GM13976 (cell line): ENCODE measurements at places on chromosomes 1 and 21.

DNA sequence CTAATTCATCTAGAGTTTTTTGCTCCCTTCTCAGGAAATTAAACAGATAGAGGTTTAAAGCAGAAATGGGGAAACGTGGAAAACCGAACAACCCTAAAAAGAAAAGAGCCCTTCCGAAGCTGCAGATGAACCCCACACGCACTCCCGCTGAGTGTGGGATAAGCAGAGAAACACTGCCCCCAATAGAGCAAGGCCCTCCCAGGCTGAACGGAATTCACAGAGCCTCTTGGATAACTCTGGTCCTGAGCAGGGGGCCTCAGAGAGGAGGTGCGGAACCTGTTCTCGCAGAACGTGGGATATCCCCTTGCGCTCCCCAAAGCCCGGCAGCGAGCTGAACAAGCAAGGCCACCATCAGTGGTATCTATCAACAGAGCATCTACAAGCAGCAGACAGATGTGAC, 44.9 kb downstream of the SSBP3 start:
- no peak for DNase-seq

DNA sequence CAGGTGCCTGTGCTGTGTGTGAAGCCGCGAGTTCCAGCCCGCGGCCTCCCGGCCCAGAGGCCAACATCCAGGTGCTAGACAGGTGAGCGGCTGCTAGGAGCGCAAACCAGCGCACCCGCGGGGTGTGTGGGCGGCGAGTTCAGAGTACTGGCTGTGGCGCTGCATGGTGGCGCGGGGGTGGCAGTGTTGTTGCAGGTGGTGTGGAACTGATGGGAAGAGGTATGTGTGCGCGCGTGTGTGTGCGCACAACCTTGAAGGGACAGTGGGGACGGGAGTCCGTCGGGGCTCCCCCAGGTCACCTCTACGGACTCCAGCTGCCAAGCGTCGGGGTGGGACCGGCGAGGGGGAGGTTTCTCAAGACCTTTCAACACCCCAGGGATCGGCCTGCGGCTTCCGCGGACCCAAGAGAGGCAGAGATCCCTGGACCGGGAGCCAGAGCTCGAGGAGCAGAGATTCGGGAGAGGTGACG, 433 bp upstream of the DMBX1 start:
- no peak for DNase-seq

GRCh38 chr1:201676197-201676596, 137.3 kb downstream of the NAV1 start:
- no peak for DNase-seq

GRCh38 chr1:41762251-41762650, 156.5 kb downstream of the HIVEP3 start:
- no peak for DNase-seq

DNA sequence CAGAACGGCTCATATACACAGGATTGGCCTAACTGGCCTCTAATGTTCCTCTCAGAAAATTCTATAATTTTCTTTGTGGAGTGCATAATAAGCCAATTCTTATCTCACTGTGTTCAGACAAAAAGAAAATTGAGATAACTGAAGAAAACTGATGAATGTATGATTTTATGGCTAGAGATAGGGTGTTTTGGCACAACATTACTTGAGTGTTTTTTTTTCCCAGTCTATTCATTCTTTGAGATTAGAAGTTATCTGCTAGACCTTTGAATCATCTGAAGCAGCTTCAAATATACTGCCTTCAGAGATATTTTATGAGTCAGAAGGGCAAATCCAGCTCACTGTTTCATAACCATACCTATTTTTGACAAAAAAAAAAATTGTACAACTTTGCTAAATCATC, 85.6 kb downstream of the VAV3 start:
- no peak for DNase-seq

GRCh38 chr1:208351838-208352237, 107.7 kb upstream of the PLXNA2 start:
- no peak for DNase-seq

GRCh38 chr1:45411510-45411899, 71.3 kb upstream of the MUTYH start:
- no peak for DNase-seq

GRCh38 chr1:72283307-72284083, 1.2 kb upstream of the NEGR1 start:
- peak; percentile 12 for DNase-seq

GRCh38 chr1:201486187-201486586, 17.2 kb upstream of the PHLDA3 start:
- no peak for DNase-seq

GRCh38 chr1:234751678-234752077, 141.7 kb upstream of the IRF2BP2 start:
- no peak for DNase-seq

- DNase-seq: no peak
Measured at GRCh38 chr1:49333906-49334305, 557.2 kb upstream of the BEND5 start.

GRCh38 chr1:1438531-1439381, 3.3 kb downstream of the VWA1 start:
- DNase-seq: peak; percentile 36

DNA sequence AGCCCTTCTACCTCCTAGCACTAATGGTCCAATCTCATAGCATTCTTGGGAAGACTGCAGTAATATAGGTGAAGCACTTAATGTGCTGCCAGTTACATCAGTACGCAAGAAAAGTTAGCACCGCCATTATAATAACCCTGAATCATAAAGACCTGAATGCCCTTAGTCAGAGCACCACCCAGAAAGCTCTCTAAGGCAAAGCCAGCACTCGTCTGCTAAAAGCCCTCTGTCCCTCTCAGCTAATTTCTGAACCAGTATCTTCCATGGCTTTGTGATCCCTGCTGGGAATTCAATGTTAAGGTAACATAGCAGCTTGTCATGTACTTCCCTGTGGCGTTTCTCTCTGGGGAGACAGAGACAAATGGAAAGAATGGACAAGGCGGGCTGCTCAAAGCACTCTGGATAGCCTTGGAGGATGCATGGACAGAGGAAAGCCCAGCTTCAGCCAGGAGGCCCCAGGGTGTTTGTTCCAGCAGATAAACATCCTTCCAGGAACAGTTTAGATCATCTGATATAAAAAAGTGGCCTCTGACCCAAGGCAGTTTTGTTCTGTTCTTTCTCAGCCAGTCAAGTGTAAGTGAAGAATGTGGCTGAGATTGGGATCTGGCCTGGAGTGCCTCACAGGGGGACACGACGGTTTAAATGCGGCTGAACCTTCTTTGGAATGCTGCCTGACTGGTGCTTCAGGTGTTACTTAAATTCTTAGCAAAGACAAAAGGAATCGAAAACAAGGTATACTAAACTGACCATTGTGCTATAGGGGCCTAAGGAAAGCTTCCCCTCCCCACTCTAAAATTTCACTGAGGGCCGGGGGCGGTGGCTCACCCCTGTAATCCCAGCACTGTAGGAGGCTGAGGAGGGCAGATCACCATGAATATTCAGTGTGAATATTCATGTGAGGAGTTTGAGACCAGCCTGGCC, 58.1 kb upstream of the VTCN1 start:
- DNase-seq: no peak

- DNase-seq: no peak
Measured at GRCh38 chr1:17567582-17567981, 28.1 kb downstream of the ARHGEF10L start.

DNA sequence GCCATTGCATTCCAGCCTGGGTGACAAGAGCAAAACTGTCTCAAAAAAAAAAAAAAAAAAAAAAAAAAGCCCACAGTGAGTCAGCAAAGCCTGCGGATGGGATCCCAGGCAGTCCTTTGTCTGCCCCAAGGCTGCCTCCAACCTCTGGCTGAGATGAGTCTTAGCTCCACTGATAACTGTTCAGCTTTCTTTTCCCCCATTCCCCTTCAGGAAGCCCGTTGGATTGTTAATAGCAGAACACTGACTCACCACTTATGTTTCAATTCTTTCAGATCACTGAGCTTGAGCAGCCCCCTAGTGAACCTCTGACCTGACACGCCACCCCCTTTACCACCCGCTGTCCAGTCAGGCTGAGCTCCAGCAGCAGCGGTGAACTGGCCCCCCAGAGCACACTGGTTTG, 57.5 kb downstream of the ERG start:
- no peak for DNase-seq

GRCh38 chr1:153932156-153933131, 9.7 kb upstream of the GATAD2B start:
- no peak for DNase-seq

DNA sequence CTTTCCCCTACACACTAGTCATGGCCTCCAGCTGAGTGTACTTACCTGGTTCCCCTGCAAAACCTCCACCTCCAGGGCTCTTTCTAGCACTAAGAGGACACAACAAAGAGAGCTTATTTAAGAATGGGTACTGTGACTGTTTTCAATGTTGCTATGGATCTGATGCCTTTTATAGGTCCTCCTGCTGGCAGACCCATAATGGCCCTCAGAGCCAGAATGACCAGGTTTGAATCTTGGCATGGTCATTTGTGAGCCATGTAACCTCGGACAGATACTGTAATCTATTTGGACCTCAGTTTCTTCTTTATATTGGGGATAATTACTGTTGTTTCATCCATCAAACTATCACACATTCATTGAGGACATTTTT, 137.6 kb upstream of the USP24 start:
- no peak for DNase-seq

- DNase-seq: no peak
Measured at GRCh38 chr1:235588916-235589515, 60.6 kb downstream of the GNG4 start.

DNA sequence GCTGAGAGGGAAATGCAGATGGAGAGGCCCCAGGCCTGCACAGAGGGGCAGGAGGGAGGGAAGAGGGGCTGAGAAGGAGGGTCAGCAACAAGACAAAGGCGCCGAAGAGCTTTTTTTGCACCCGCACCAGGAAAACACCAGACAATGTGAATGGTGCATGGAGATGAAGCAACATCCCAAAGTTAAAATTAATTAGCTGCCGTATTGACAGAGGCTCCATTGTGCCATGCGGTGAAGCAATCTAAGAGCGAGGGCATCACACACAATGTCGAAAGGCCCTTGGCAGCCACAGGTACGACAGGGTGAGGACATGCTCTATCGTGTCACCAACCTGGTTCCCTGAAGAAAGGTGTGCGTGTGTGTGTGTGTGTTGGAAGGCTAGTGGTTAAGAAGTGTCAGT, 41.2 kb downstream of the SSBP3 start:
- DNase-seq: no peak

DNA sequence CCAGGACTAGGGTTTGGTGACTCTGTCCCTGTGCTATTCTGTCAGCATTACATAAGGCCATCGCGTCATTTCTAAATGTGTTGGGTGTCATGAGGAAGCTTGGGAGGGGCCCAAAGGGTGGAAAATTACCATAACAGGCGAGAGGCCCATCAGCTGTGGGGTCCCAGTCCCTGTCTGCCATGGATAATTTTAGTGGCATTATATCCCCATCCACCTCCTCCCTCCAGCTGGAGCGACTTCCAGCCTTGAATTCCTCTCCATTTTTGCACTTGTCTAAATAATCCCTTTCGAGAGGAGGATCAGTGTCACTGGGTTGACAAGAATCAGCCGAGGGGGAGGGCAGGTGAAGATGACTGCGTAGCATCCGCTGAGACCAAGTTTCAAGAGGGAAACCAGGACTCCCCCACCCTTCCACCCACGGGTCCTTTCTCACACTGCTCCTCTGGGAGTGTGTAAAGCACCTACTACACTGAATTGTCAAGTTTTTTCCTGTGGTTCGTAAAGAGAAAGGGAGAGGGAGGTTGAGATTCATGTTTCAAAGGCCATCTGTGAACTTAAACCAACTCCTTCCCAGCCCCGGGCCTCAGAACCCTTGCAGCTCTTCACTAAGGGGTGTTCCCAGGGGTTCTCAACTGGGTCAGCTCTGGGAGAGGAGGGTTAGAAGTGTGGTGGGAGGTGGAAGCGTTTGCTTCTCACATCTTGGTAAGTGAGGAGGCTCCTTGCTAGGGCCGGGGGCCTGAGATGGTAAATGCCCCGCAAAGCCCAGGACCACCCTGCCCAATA, 29.2 kb downstream of the VASH2 start:
- peak; percentile 78 for DNase-seq

DNA sequence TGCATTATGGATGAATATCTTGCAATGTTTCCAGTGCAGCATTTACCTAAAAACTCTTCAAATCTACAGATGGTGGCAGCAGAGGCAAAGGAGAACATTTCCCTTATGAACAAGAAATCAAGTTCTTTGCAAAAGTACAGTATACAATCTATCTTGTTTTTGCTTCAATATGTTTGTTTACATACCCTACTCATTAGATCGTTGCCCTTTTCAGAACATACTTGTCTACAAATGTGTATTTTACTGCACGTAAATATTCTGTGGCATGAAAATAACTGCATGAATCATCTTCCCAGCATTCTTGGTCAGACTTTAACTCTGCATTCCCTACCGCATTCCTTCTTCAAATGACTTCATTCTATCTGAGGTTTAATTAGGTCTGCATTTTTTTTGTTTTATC, 212.7 kb downstream of the ZP4 start:
- no peak for DNase-seq

DNA sequence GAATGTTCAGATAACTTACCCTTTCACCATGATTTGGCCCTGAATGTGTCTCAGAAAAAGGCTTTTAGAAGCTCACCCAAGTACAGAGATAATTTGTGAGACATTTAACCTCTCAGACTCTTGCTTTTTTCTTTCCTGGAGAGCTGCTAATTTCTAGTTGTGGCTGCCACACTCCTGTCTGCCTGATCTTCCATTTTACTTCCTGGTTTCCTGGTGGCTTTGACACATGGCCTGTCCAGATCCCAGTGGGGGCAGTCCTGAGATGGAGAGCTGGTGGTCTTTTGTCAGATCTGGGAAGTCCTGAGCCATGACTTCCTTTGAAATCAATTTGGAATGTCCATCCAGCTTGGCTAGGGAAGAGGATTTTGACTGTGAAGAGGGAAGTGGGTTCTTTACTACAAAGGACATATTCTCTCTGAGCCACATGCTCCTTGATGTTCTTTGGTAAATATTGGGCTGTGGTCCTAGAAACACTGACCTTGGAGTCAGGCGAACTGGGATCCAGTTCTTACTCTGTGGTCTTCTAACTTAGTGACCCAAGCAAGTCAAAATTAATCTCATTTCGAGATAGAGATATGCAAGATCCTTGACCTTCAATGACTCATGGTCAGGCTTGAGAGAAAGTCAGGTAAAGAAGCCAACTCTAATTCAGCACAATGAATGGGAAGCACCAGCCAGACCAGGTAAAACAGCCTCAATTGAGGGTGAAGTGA, 78.0 kb upstream of the HSD17B7 start:
- DNase-seq: no peak

DNA sequence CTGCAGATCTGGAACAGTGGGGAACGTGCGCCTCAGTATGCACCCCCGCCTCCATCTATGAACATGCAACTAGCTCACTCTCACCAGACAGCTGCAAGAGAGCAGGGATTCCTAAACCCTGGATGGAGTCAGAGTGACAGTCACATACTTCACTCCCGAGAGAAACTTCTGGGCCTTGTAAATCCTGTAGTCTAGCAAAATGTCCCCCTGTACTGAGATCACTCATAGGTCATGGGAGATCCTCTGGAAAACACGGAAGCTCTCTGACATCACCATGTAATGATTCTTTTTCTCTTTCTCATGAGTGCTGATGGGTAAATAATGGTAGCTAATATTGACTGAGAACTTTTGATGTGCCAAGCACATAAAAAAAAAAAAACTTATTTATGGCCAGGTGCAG, 23.4 kb upstream of the TARDBP start:
- no peak for DNase-seq

- DNase-seq: no peak
Measured at GRCh38 chr1:96820107-96820506, 98.5 kb downstream of the PTBP2 start.

- no peak for DNase-seq
Measured at GRCh38 chr1:180130651-180131050, 24.0 kb upstream of the QSOX1 start.

GRCh38 chr21:14583629-14584255, 37.6 kb upstream of the SAMSN1 start:
- DNase-seq: no peak
